ENCODE measurements at places on chromosomes 3 and 15. TPM values are rescaled to one million over a fixed set of nuclear protein-coding genes. Genes with fewer than 3 reads are reported as not detected.

The XCR1 gene
- total RNA-seq, result not detected

The CHRNB4 gene
- total RNA-seq, result not detected

The TF gene
- 0.74 TPM for total RNA-seq

The CNOT10 gene
- total RNA-seq, result 50.5 TPM

The FOXB1 gene
- total RNA-seq, result not detected

The LHFPL4 gene
- total RNA-seq, result not detected

The SNX22 gene
- total RNA-seq, result 1.9 TPM

The ZDHHC19 gene
- not detected for total RNA-seq

The C3orf80 gene
- total RNA-seq, result 0.53 TPM

The PARP15 gene
- not detected for total RNA-seq

The CPN2 gene
- total RNA-seq, result not detected

The NR2E3 gene
- total RNA-seq, result 0.19 TPM

The SNX4 gene
- total RNA-seq, result 40.1 TPM

The ALDH1L1 gene
- 0.11 TPM for total RNA-seq

The DNAH1 gene
- total RNA-seq, result 8.1 TPM

The DPPA4 gene
- not detected for total RNA-seq

The IGF2BP2 gene
- 115 TPM for total RNA-seq

The PPARG gene
- total RNA-seq, result 63.7 TPM

The FANCD2OS gene
- not detected for total RNA-seq

All from A375 (cell line).